ENCODE measurements at places on chromosomes 11 and 22.

DNA sequence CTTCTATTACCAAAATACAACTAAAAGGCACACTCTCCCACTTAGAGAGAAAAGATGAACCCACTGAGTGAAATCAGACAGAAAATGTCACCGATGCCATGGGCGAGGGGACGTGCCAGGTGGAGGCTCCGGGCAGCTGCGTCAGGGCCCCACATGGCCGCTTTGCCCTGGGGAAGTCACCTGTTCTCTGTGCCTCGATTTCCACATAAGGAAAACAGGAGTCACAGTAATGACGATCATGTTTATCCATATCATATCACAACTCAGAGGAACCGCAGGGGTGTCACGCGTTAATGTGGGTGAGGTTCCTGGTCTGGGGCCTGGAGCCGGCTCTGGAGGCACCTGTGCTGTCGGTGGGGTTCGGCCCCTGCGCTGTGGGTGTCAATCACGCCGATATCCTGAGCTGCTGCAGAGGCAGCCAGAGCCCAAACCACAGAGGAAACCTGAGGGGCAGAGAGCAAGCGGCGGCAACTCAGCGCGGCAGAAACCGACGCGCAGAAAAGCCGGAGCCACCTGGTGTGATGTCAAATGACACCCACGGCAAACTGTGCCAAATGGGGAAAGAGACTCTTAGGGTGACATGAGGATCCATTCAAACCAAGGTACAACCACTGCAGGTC is 243.7 kb downstream of the BRD1 start:
- no peak for DNase-seq

DNA sequence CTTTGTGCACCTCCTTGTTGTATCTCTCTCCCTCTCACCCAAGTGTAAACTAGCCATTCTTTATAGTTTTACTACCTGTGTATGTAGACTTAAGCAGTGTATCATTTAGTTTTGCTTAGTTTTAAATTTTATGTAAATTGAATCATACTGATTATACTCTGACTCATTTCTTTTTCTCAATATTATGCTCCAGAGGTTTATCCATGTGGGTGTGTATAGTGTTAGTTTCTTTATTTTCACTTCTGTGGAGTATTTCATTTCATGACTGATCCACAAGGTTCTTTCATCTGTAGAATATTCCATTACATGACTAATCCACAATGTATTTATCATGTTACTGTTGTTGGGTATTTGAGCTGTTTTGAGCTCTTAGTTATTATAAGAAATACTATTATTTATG is 62.0 kb downstream of the CCDC34 start:
- DNase-seq: no peak

DNA sequence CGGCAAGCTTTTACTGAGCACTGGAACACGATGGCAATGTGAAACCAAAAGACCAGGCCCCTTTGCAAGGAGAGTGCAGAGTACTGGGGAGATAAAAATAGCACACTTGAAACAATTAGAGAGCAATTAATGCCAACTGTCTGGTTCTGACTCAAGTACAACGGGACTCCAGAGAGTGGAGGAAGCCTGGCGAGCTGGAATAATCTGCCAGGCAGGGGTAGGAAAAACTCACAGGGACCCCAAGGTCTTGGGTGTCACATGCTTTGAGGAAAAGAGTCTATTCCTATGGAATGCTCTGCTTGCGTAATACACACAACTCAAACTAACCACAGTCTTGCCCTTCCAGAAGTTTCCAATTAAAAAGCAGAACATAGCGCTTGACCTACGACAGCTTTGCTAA is 113.0 kb upstream of the CLMP start:
- no peak for DNase-seq

DNA sequence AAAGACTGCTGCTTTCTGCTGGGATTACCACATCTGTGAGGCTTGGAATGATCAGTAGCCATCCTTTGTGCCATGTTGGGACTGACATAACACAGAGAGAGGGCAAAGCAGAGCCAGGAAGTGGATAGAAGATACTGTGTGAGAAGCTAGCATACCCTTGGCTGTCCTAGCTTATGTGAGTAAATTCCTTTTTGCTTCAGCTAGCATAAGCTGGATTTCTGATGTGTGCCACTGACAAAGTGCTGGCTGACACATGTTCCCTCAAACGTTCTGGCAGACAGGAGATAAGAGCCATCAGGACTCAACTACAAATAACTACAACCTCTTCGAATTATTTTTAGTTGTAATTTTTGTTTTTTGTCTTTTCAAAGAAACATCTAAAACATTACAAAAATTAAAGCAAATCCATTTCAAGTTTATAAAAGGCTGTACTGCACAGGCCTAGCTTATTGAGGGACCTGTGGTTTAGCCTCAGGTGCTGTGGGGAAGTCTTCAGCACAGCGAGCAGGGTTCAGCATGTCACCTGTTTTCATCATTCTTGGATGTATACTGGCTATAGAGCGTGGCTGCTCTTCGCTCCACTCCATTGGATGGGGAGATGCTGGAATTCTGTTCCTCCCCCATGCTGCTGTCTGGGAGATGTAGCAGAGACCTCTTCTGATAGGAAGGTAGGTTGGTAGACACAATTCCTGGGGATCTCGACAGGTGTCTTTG is 120.9 kb downstream of the SWAP70 start:
- no peak for DNase-seq

GRCh38 chr11:66479394-66480116 is 679 bp upstream of the DPP3 start:
- no peak for DNase-seq

- DNase-seq: no peak
These were observed 14.6 kb upstream of the NRGN start for GRCh38 chr11:124724979-124725718.

DNA sequence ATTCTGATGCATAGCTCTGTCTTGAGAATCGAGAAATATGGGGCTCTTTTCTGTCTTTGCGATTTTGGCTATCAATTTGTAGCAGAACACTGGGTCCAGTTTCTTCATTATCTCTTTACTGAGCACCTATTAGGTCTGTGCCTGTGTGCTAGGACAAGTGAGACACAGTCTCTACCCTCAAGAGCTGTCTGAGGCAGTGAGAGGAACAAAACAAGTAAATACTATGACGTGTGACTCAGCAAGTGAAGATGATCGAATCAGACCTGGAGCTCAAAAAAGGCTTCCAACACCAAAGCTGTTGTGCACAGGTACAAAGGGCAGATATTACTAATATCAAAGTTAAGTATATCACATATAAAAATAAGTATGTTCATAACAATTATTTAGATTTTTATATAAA is 52.4 kb downstream of the LGR4 start:
- DNase-seq: no peak

GRCh38 chr11:98732947-98733346 is 287.8 kb upstream of the CNTN5 start:
- DNase-seq: no peak

DNA sequence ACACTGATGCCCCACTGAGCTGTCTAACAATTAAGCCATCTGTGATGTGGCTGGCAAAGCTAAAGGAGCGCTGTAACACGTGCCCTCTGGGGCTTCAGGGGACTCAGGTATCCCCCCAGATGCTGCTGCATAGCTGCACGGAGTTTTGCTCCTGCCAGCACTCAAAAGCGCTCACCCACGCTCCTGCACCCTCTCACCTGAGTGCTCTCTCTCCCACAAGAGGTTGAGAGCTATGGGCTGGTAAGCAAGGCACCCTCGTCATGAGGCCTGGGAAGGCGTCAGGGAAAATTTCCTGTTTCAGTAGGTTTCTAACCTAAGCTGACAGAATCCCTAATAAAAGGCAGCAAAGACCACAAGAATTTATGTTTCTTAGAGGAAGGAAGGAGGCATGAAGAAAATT is 850.3 kb downstream of the OPCML start:
- DNase-seq: no peak

- DNase-seq: no peak
These were observed 3.5 kb upstream of the DGAT2 start for GRCh38 chr11:75765116-75765515.

Measured in HEK293T (cell line).